ENCODE measurements at places on chromosomes 6 and 20.

DNA sequence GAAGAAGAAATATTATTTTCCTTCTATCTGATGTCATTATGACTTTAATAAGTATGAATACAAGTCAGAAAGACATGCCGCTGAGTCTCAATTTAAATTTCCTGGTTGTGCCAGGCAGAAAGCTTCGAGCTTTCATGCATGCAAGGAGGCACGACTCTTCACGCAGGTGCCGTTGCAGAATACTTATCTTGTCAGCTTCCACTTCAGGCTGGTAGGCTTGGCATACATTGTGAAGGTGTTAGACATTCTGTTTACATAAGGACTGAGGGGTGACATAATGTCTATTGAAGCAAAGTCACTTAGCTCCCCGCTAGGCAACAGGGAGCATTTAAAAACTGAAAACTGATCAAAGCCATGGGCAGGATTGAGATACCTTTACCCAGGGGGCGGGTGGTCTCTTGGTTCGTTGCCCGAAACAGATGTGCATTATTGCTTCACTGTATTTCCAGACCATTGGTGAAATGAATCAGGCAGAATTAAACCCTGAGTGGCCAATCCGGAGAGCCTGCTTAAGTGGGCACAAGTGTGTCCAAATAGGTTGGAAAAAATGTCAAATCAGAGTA is 16.4 kb downstream of the BMP6 start:
- H3K27ac ChIP-seq, result no peak overlapping the region
- no peaks in the 10 kb centered on the region for H3K36me3 ChIP-seq
- no peak overlapping the region for H3K4me3 ChIP-seq
- no peaks in the 10 kb centered on the region for H3K4me1 ChIP-seq
- peaks cover 24% of the 10 kb centered on the region for H3K27me3 ChIP-seq
- no peak for DNase-seq

- no peaks in the 10 kb centered on the region for H3K36me3 ChIP-seq
- DNase-seq, result no peak
- peaks cover 15% of the 10 kb centered on the region for H3K4me1 ChIP-seq
- H3K4me3 ChIP-seq, result peak overlapping the region; percentile 22
- peaks cover 74% of the 10 kb centered on the region for H3K27me3 ChIP-seq
- H3K27ac ChIP-seq, result no peak overlapping the region
Observed at GRCh38 chr6:167824591-167825331, 1.9 kb upstream of the AFDN start.

GRCh38 chr6:129662980-129663431 is 47.0 kb downstream of the ARHGAP18 start:
- no peak overlapping the region for H3K4me3 ChIP-seq
- H3K36me3 ChIP-seq, result peaks cover 5% of the 10 kb centered on the region
- no peak overlapping the region for H3K27ac ChIP-seq
- no peaks in the 10 kb centered on the region for H3K27me3 ChIP-seq
- no peak for DNase-seq

- peak overlapping the region; percentile 93 for H3K4me3 ChIP-seq
- H3K27ac ChIP-seq, result peak overlapping the region; percentile 90
- peaks cover 72% of the 10 kb centered on the region for H3K4me1 ChIP-seq
- peak; percentile 79 for DNase-seq
Observed at GRCh38 chr20:33685328-33686099, 671 bp downstream of the E2F1 start.

DNA sequence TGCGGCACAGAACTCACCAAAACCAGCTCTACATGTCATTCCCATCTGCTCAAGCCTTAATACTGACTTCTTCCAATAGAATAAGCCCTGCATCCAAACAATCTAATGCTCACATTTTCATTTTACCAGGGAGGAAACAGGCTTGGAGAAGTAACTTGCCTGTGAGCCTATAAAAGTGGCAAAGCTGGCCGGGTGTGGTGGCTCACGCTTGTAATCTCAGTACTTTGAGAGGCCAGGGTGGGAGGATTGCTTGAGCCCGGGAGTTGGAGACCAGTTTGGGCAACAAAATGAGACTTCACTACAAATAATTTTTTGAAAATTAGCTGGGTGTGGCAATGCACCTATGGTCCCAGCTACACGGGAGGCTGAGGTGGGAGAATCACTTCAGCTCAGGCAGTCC is 133.7 kb downstream of the LY86 start:
- no peaks in the 10 kb centered on the region for H3K36me3 ChIP-seq
- DNase-seq, result no peak
- H3K4me3 ChIP-seq, result no peak overlapping the region
- H3K27me3 ChIP-seq, result peaks cover 9% of the 10 kb centered on the region
- no peak overlapping the region for H3K27ac ChIP-seq

- H3K36me3 ChIP-seq, result peaks cover 68% of the 10 kb centered on the region
- no peaks in the 10 kb centered on the region for H3K27me3 ChIP-seq
- H3K27ac ChIP-seq, result peak overlapping the region; percentile 97
Observed at GRCh38 chr6:37176268-37177076, 6.5 kb downstream of the PIM1 start.

- H3K27me3 ChIP-seq, result peaks cover 2% of the 10 kb centered on the region
- H3K4me3 ChIP-seq, result no peak overlapping the region
- H3K27ac ChIP-seq, result no peak overlapping the region
- DNase-seq, result no peak
Observed at GRCh38 chr6:166460473-166461437, 78.0 kb upstream of the MPC1 start.

DNA sequence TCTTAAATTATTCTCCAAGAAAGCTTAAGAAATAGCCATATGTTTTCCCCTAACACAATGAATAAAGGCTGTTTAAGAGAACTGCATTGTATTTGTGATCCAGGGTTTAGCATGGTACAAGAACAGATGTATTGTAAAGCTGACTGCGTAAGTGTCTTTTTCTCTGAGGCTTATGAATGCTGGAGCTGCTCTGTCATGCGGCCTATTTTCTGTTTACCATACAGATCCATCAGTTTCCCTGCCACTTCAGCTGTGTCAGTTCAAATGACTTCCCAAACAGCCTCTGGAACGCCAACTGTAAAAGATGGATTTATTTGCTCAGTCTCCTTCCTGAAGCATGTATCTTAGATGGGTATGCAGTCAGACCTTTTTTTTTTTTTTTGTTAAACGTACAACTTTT is 419.3 kb upstream of the HS3ST5 start:
- H3K27me3 ChIP-seq, result no peaks in the 10 kb centered on the region
- no peak for DNase-seq
- H3K4me1 ChIP-seq, result no peaks in the 10 kb centered on the region
- H3K4me3 ChIP-seq, result no peak overlapping the region
- no peaks in the 10 kb centered on the region for H3K36me3 ChIP-seq

- H3K4me3 ChIP-seq, result no peak overlapping the region
- no peak for DNase-seq
- H3K4me1 ChIP-seq, result peaks cover 10% of the 10 kb centered on the region
- H3K27me3 ChIP-seq, result no peaks in the 10 kb centered on the region
- H3K36me3 ChIP-seq, result no peaks in the 10 kb centered on the region
- no peak overlapping the region for H3K27ac ChIP-seq
Observed at GRCh38 chr6:90370493-90370959, 73.9 kb upstream of the BACH2 start.

DNA sequence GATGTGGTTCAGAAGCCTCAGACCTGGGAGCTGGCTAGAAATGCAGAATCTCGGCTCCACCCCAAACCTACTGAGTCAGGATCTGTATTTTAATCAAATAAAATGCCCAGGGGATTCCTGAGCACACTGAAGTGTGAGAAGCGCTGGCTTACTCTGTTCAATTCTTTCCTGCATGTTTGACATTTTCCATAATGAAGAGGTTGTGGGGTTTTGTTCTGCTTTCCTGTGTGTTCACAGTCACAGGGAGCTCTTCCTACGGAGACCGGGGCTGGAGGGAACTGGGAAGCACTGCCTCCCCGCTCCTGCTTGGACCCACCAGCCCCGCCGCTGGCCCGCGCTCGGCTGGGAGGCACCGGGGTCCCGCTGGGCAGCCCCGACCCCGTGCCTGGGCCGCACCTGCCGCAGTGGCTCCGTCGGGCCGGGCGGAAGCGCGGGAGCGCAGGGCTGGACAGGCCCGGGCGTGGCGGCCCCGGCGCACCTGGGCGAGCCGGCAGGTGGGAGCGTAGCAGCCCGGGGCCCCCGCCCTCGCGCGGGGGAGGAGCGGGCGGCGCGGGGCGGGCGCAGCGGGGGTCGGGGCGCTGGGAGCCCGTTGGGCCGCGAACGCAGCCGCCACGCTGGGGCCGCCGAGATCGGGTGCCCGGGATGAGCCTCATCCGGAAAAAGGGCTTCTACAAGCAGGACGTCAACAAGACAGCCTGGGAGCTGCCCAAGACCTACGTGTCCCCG is at the start of gene MAPK13:
TSS of gene MAPK13 (plus strand) at position 573 of the 726 bp plus-strand sequence. CDS start at position 643, 70 bp downstream.
- peaks cover 15% of the 10 kb centered on the region for H3K36me3 ChIP-seq
- no peaks in the 10 kb centered on the region for H3K27me3 ChIP-seq
- peak within 1 kb of the TSS; percentile 93 for H3K27ac ChIP-seq
- peaks cover 54% of the 10 kb centered on the region for H3K4me1 ChIP-seq
- peak within 1 kb of the TSS; percentile 86 for H3K4me3 ChIP-seq

GRCh38 chr6:105755885-105756284 is 330.3 kb upstream of the PRDM1 start:
- H3K4me3 ChIP-seq, result no peak overlapping the region
- peaks cover 13% of the 10 kb centered on the region for H3K4me1 ChIP-seq
- DNase-seq, result no peak
- H3K27ac ChIP-seq, result no peak overlapping the region
- peaks cover 5% of the 10 kb centered on the region for H3K36me3 ChIP-seq

DNA sequence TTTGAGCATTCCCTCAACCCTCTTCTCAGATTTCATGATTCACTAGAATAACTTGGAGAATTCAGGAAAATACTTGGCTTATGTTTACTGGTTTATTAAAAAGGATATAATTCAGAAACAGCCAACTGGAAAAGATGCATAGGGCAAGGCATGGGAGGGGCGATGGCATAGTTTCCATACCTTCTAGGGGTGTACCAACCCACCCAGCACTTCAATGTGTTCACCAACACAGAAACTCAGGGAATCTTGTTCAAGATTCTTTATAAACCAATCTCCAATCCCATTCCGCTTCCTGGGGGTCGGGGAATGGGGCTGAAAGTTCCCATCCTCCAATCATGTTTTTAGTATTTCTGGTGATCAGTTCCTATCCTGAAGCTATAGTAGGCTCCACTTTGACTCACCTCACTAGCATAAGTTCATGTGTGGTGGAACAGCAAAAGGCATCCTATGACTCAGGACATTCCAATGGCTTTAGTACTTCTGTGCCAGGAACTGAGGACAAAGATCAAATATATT is 164.4 kb downstream of the SIM1 start:
- no peaks in the 10 kb centered on the region for H3K36me3 ChIP-seq
- peaks cover 2% of the 10 kb centered on the region for H3K27me3 ChIP-seq
- no peaks in the 10 kb centered on the region for H3K4me1 ChIP-seq
- H3K4me3 ChIP-seq, result no peak overlapping the region
- H3K27ac ChIP-seq, result no peak overlapping the region

- DNase-seq, result no peak
- no peak overlapping the region for H3K27ac ChIP-seq
- H3K4me1 ChIP-seq, result no peaks in the 10 kb centered on the region
- H3K4me3 ChIP-seq, result no peak overlapping the region
- no peaks in the 10 kb centered on the region for H3K36me3 ChIP-seq
- no peaks in the 10 kb centered on the region for H3K27me3 ChIP-seq
Observed at GRCh38 chr6:144955859-144956258, 670.7 kb downstream of the UTRN start.

GRCh38 chr20:62603021-62603906 is 39.0 kb upstream of the SLCO4A1 start:
- peak overlapping the region; percentile 95 for H3K27ac ChIP-seq
- H3K4me3 ChIP-seq, result peak overlapping the region; percentile 86
- peaks cover 15% of the 10 kb centered on the region for H3K4me1 ChIP-seq
- DNase-seq, result peak; percentile 76
- peaks cover 34% of the 10 kb centered on the region for H3K27me3 ChIP-seq
- no peaks in the 10 kb centered on the region for H3K36me3 ChIP-seq

- peaks cover 22% of the 10 kb centered on the region for H3K36me3 ChIP-seq
- H3K27me3 ChIP-seq, result no peaks in the 10 kb centered on the region
- H3K4me1 ChIP-seq, result no peaks in the 10 kb centered on the region
- no peak overlapping the region for H3K27ac ChIP-seq
- DNase-seq, result no peak
Observed at GRCh38 chr6:13586603-13587542, 12.5 kb downstream of the SIRT5 start.

GRCh38 chr6:124753562-124754105 is 208.6 kb upstream of the RNF217 start:
- no peaks in the 10 kb centered on the region for H3K4me1 ChIP-seq
- no peaks in the 10 kb centered on the region for H3K27me3 ChIP-seq
- H3K36me3 ChIP-seq, result no peaks in the 10 kb centered on the region
- H3K27ac ChIP-seq, result no peak overlapping the region
- DNase-seq, result no peak

DNA sequence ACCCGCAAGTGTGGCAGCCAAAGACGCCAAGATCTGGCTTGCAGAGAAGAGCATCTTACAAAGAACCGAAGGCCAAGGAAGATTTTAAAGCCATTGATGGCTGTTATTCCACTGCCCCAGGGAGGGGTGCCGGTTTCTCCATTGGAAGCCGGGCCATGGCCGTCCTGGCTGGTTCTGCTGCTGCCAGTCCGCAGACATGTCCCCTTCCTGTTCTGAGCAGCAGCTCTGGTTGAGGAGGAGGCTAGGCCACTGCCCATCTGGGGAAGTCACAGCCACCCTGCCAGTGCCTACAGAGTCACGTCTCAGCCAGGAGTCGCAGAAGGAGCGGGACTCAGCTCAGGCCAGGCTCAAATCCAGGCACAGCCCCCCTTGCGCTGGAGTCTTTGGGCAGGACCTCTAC is 42.6 kb upstream of the MRGBP start:
- H3K4me1 ChIP-seq, result no peaks in the 10 kb centered on the region
- no peak overlapping the region for H3K27ac ChIP-seq
- H3K4me3 ChIP-seq, result no peak overlapping the region

DNA sequence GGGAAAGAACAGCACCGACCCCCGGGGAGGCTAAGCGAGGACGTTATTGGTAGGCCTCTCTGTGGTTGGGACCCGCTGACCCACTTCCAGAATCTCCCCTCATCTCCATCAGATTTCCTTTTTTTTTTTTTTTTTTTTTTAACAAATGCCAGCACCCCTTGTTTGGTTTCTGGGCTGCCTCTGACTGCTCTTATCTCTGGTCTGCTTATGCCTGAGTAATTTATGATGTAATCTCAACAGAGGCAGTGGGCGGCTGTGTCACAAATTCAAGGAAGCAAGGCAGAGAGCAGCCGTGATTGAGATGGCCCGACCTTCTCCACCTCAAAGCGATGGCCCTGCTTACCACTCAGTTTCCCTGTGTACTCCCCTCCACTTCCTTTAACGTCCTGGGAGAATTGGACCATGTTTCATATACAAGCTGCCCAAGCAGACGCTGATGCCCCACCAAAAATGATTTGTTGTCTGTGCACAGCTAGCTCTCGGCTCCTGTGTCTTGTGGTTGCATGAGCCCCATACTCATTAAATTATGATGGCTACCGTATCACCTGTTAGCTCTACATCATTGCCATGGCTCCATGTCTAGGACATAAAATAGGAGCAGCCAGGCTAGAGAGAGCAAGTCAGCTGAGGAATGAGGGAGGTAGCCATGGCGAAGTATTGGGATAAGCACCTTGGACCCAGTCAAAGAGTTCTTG is 98.1 kb downstream of the ZNF217 start:
- no peaks in the 10 kb centered on the region for H3K36me3 ChIP-seq
- peaks cover 4% of the 10 kb centered on the region for H3K4me1 ChIP-seq
- DNase-seq, result no peak
- H3K27ac ChIP-seq, result no peak overlapping the region
- H3K4me3 ChIP-seq, result no peak overlapping the region

Data from activated naive CD8-positive, alpha-beta T cell treated with anti-CD3 and anti-CD28 coated beads, Interleukin-2, amount 10 ng/mL, durations not matched to agents 7 days and 5 days (primary cell).